ENCODE measurements at places on chromosomes 3 and 15.

DNA sequence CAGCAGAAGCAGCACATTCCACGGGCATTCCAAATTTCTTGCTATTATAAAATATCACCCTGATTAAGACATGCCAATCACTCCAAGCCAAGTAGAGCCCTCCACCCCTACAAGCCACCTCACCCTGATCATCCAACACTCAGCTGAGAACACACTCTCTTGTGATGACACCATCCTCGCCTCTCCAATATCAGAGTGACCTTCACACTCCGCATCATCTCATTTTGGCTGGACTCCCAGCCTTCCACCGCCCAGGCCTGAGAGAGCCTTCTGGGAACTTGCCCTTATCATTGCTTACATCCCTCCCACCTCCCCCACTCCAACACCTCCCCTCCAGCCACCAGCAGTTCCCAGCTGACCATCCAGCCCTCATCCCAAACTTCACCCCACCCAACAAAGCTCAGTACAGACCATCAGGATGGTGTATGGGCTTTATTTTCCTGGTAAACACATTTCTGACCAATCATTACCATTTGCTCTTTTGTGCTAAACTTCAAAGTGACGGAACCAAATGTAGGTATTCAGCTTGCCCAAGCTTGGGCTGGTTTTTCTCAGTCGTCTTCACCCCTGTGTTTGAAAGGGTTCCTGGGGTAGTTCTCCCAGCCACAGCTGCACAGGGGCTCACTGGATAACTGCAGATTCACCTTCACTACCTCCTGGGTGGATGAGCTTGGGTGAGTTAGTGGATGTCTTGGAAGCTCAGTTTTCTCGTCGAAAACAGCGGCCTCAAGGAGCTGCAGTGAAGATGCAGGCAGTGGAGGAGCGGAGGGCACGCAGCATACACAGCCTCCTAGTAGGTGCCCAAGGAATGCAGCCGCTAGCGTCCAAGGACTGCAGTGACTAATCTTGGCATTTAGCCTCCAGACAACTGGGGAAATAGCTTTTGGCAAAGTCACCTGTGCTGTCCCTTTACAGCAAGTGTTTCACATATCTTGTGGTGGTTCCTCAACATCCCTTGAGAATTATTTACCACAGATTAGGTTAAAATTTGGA lies 115.1 kb downstream of the LIPC start:
- peak; percentile 62 for DNase-seq

GRCh38 chr15:29242456-29243242 lies 27.0 kb downstream of the NSMCE3 start:
- DNase-seq: no peak

GRCh38 chr3:31550452-31551251 lies 17.9 kb downstream of the STT3B start:
- DNase-seq: no peak

GRCh38 chr3:57890874-57891273 lies 117.3 kb upstream of the FLNB start:
- no peak for DNase-seq

DNA sequence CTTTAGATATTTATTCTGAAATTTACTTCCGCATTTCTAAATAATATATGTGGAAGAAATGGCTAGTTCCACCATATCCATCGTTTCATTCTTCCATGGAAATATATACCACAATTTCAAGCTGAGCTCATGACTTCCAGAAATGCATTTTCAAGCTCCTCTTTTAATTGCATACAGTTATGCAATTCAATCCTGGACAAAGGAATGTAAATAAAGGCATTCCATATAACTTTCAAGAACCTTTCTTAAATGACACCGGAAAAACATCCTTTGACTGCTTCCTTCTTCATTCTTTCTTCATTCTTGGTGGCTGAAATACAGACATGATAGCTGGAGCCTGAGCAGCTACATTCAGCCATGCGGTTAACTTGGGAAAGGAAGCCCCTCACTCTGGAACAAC lies 185.2 kb upstream of the GADL1 start:
- DNase-seq: no peak

GRCh38 chr15:71248386-71248785 lies 133.1 kb downstream of the THSD4 start:
- DNase-seq: no peak

GRCh38 chr3:43128464-43128863 lies 22.6 kb upstream of the POMGNT2 start:
- DNase-seq: no peak

- DNase-seq: no peak
Measured at GRCh38 chr3:36991923-36992805, 767 bp downstream of the EPM2AIP1 start.

DNA sequence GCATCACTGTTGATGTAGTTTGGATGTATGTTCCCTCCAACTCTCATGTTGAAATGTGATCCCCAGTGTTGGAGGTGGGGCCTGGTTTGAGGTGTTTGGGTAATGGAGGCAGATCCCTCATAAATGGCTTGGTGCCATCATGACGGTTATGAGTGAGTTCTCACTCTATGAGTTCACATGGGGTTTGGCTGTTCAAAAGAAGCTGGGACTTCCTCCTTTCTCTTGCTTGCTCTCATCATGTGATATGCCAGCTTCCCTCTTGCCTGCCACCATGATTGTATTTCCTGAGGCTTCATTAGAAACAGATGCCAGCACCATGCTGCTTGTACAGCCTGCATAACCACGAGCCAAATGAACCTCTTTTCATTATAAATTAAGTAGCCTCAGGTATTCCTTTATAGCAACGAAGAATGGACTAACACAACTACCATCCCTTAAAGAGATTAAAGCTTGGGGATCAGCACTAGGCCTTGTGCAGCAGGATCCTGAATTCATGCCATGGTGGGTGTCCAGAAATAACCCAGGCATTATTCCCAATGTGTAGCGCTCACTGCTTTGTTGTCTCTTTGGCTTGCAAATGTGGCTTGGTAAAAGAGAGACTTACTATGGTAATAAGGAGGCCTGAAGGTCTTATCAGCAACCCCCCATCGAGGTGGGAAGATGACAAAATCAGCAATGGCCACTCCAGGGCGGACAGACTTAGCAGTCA lies 41.9 kb downstream of the NDUFB4 start:
- no peak for DNase-seq

GRCh38 chr15:93319121-93319814 lies 230.3 kb upstream of the RGMA start:
- no peak for DNase-seq

DNA sequence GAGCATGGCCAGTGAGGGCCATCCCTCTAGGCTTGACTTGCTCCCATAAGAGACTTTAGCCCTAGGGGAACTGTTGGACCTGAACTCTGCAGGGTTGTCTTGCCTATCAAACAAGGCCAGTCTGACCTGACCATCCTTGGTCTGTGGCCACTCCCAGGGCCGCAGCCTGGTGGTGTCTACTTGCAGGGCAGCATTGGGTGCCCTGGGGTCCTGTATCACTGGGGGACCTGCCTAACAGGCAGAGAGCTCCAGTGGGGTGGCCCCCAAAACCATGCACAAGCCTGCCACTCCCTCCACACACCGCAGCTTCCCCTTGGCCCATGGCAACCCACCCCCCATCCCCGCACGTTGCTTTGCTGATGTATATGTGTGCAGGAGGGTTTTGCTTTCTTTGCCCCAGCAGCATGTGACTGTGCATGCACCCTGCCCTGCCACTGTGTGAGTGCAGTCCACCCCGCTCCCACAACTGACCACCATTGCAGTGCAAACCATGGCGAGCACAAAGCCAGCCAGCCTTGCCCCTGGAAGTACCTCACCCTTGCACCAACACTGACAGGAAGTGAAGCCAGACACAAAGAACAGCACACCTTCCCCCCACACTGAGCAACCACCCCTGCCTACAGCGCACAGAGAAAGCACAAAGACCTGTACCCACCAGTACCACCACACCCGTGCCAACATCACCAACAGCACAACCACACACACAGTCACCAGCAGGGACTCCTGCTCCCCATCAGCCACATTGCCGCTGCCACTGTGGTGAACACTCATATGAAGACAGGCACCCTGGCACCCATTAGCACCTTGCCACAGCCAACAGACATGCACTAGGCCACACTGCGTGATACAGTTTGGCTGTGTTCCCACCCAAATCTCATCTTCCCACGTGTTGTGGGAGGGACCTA lies 88.8 kb downstream of the SENP7 start:
- DNase-seq: no peak

DNA sequence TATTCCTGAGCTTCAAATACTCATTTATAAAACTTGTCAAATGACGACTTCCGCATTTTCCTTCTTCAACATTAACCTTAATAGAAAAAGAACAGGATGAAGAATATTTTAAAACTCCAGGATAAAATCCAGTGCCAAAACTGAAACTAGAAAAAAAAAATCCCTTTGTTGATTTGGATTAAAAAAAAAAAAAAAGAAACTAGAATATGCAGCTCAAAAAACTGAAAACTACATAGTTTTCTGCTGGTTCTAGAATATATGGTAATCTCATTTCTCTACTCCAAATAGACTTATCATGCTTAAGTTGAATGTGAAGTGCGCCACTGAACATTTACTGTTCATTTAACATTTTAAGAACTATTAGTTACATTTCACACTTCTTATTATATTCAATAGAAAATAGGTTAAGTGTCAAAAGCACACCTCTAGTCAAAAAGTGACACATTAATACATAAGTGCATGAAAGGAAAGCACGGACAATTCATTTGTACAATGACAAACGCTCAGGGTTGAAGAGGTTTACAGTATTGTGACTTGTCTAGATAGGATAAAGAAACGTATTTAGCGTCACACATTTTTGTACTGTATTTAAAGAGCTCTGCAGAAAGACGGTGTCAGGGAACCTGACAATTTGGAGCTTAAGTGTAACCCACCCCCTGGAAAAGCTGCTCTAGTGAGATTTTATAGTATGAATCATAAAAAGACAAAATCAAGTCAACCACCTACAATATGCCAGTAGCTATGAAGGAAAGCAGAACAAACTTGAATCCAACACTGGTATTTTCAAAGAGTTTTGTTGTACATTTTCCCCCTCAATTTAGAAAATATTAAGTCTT lies 5.8 kb downstream of the TRA2B start:
- no peak for DNase-seq

GRCh38 chr15:68344600-68344999 lies 67.1 kb downstream of the FEM1B start:
- DNase-seq: no peak

DNA sequence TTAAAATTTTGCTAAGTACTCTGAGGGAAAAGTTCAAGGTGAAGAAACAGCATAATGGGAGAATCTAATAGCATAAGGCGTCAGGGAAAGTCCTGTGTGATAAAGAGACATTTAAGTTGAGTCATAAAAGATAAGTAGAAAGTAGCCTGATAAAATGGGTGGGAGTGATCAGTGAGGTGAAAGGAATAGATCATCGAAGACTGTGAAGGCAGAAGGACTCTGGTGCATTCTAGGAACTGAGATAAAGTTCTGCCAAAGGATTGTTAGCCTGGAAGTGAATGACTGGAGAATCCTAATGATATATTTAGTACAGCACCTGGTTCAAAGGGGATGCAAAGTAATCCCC lies 149.9 kb downstream of the CFAP20DC start:
- DNase-seq: no peak

- no peak for DNase-seq
Measured at GRCh38 chr3:190983875-190984274, 121.4 kb upstream of the GMNC start.

DNA sequence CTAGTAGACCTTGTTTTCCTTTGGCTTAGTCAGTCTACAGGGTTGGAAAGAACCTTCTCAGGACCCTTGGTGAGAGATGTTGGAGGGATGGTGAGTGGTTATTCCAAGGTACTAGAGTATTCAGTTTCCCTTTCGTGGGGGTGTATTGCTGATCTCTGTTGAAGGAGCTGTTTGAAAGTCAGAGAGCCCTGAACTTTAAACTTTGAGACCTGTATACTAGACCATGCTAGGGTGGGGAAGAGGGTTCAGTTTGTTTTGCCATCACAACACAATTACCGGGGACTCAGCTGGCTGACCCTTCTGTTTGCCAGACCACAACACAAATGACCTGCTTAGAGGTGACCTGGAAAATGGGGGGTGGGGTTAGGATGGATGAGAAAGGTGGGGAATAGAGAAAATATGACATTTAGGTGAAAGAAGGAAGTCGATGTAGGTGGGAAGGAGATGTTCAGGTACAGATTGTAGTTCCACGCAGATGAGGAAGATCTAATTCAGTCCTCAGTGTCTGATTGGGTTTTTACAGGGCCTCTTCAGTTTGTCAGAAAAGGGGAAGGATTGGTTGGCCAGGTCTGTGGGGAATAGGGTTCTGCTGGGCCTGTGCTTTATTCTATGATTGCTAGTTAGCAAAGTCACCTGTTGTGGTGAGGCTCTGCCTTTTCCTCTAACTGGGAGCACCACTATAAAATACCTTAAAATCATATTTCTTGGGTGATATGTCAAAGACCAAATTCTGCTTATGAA lies 6.8 kb downstream of the UBE2E2 start:
- no peak for DNase-seq

GRCh38 chr3:141201122-141201521 lies 30.5 kb upstream of the PXYLP1 start:
- no peak for DNase-seq

- DNase-seq: no peak
Measured at GRCh38 chr3:43461345-43461744, 160.5 kb downstream of the ANO10 start.

DNA sequence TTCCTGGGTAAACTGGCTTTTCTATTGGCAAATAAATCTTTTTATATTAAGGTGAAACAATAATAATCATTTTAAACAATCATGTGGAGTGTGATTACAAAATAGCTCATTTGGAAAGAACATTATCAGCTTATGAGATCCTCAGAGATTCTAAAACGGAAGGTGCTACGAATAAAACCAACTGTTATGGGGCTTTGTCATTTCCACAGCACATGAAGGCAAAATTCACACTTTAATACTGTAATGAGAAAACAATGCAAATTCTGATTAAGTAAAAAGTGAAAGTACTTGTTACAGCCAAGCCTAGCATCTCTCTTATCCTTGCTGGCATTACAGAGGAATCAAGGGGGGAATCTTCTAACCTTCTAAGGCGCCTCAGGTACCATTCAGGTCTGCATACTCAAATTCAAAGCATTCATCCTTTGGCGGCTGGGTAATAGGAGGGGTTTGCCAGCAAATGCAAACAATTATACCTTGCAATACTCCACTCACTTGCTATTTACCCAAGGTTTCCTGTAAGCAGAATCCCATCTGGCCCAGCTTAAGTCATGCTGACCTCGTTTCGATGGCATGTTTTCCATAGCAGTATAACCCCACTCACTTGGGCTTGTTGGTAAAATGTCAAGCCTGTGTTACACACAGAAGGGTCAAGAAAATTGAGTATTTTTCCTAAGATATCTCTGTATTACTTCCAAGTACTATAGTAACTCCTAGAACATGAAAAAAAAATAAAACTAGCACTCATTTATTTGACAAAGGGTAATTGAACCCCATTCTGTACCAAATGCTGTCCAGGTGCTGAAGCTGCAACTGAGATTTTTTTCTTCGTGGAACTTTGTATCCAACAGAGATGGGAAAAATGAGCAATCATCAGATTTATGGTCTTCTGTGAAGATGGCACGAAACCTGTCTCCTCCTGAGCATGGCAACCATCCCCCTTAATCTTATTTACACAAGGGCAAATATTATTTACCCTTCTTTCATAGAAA lies 183.7 kb upstream of the LMCD1 start:
- no peak for DNase-seq

GRCh38 chr3:44722103-44722401 lies 7.4 kb upstream of the ZNF501 start:
- DNase-seq: no peak
